IMR-90 (cell line): ENCODE measurements at places on chromosomes 1 and 21.

DNA sequence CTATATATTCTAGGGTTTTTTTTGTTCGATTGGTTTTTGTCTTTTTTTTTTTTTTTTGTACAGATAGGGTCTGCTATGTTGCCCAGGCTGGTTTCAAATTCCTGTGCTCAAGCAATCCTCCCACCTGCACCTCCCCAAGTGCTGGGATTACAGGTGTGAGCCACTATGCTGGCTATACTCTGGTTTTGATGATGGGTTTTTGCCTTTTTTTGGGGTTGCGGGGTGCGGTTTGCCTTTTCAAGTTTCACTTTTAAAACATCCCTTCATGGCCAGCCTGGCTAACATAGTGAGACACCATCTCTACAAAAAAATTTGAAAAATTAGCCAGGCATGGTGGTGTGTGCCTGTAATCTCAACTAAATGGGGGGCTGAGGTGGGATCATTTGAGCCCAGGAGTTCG, 10.0 kb downstream of the KDM5B start:
- no peak for DNase-seq

DNA sequence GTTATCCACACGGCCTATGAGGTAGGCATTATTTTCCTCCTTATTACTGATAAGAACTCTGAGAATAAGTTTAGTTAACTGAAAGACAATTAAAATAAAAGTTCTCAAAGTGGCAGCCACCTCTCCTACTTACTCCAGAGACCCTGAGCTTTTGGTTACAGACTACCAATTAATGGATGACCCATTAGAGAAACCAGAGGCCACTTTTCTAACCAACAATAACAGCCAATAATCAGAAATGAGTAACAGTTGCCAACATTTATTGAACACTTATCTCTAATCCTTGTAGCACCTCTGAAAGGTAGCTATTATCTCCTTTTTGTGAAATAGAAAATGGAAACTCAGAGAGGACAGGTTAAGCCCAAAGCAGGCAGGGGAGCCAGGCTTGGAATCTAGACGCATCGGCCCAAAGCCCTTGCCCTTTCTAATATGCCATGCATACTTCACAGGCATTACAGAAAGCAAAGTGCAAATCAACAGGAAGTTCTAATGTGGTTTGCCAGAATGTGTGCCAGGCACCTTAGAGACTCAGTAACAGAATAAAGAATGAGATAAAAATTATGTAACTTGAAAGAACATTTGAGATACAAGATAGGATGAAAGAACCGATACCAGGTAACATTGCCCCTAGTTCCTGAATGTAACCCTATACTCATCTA, 50.0 kb downstream of the BEND5 start:
- DNase-seq, result no peak

- DNase-seq, result no peak
These were observed 523.2 kb downstream of the MATN1 start for GRCh38 chr1:30200161-30200560.

GRCh38 chr1:51313961-51314777, 16.2 kb downstream of the TTC39A start:
- peak; percentile 87 for DNase-seq

DNA sequence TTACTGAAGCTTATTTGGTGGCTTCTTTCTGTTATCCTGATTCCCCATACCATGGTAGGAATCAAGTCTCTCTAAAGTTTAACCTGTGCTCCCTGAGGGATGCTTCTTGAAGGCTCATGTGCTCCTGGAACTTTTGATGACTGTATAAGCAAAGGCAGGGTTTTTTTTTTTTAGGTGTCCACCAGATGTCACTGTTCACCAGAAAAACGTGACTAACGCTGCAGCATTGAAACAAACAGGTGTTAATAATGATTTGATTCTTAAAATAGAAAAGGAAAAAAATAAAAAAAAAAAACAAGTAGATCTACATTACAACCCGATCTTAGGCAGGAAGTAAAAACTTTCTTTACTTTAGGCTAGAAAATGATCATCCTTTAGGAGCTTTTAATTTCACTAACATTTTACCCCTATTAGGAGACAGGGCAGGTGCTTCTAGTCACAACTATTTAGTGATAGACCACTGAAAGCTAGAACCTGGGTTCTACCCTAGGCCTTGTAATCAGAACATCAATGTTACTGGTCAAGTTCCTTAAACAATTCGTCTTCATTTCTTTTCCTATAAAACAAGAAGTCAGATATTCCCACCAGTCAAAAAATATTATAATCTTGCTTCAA, 223.0 kb downstream of the PLA2G4A start:
- peak; percentile 58 for DNase-seq

DNA sequence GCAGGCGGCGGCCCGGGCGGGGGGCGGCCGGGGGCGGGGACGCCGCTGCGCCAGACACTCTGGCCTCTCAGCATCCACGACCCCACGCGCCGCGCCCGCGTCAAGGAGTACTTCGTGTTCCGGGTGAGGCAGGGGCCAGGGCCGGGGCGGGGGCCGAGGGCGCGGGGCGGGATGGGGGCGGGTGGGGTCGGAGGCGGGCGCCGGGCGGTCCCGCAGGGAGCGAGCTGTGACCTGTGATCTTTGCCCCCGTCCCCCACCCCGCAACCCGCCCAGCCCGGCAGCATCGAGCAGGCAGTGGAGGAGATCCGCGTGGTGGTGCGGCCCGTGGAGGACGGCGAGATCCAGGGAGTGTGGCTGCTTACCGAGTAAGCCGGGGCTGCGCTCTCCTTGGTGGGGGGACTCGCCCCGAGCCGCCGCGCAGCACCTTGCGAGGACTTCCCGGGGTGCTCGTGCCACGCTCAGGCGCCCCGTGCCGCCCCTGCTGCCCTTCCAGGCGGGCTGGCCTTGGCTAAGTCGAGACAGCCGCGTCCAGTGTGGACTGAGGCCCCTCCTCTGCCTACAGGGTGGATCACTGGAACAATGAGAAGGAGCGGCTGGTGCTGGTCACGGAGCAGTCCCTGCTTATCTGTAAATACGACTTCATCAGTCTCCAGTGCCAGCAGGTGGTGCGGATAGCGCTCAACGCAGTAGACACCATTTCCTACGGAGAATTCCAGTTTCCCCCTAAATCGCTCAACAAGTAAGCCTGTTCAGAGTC, 514 bp downstream of the TPRG1L start:
- DNase-seq, result peak; percentile 39

DNA sequence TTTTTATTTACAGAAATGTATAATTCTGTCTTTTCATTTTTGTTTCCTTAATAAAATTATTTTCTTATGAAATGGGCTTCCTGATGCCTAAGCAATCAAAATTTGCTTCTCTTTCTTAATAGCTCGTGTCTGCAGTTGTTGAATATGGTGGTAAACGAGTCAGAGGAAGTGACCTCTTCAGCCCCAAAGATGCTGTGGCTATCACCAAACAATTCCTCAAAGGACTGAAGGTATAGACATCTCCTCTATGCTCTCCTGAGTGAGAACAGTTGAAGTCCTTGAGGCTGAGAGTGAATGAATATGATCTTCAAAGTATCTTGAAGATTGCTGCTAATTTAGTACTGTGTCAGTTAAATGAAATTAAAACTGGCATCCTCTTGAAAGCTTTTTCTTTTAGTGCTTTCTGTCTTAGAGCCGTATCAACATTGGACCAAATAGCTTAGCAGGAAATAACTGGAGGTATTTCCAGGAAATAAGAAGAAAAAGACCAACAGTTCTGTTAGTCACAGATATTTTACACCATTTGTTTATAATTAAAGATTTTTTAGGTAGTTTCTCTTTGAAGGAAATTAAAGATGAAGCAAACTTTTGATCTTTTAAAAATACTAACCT, 24.7 kb downstream of the VPS45 start:
- peak; percentile 2 for DNase-seq

GRCh38 chr1:186819563-186819962, 9.2 kb upstream of the PLA2G4A start:
- no peak for DNase-seq

GRCh38 chr1:85957760-85958159, 198.8 kb downstream of the COL24A1 start:
- no peak for DNase-seq

- peak; percentile 71 for DNase-seq
These were observed 15.8 kb upstream of the S100A11 start for GRCh38 chr1:152052606-152053005.

- no peak for DNase-seq
These were observed 89.6 kb downstream of the SLC35F3 start for GRCh38 chr1:233994112-233994511.

DNA sequence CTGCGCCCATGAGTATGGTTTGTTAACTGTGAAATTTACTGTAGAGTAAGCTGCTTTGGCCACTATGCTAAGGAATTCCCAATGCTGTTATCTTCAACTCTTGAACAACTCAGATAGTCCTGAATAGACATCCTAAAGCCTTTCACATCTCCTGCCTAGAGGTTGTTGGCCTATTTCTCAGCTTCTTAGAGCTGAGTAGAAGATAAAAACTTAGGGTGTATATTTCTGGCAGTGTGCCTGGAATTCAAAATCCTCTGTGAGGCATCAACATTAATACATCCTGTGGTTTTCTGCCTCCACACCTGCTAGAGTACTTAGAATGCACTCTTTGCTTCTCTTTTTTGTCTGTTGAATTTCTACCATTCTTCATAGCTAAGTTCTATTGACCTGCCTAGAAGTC, 45.8 kb upstream of the RC3H1 start:
- peak; percentile 41 for DNase-seq

- no peak for DNase-seq
These were observed 4.4 kb downstream of the TMEM35B start for GRCh38 chr1:34980715-34981114.

- no peak for DNase-seq
These were observed 186.8 kb downstream of the CDC7 start for GRCh38 chr1:91687452-91687851.

DNA sequence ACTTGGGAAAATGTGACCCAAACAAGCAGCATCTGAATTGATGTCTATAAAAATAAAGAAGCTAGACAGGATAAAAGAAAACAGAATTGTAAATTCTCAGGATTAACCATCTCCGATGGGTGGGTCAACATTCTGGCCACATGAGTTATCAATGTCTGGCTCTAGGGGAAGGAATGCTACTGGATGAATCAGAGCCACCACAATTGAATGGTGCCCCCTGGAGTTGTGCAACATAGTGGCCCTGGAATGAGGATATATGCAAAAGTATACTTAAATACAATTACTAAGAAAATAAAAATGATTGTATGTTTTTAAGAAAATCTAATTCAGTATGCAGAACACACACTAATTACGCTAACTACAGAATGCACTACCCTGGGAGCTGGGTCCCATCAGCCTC, 185.6 kb downstream of the TGFBR3 start:
- DNase-seq, result peak; percentile 59

GRCh38 chr1:157695417-157695816, 5.2 kb downstream of the FCRL3 start:
- no peak for DNase-seq

DNA sequence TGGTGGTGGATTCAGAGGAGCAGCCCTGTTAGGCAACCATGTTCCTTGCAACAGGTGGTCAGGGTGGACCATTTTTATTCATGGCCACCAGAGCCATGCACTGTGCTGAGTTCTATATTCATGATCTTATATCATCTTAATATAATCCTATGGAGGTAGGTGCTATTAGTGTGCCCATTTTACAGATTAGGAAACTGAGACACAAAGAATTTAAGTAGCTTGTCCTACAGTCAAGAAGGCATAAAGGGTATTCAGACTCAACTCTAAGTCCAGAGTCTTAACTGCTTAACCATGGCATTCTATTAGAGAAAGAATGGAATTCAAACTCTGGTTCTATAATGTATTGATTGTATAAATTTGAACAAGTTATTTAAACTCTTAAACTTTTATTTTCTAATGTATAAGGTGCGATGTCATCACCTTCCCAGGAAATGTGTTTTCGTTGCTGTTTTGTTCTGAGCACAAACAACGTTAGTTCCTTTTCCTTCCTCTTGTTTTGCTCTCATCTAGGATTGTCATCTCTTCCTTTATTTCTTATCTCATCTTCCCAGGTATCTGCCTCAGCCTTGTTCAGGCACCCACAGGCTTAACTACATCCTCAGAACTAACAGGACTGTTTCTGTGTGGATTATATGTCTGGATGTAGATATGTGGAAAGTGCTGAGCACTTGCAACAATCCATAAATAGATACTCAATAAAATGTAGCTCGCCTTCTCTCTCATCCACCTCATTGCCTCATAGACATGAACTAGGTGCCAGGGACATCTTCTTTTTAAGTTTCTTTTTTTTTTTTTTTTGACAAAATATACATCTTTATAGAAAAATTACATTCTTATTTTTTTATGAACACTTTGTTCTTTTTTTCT, 207.1 kb downstream of the NFIA start:
- DNase-seq, result no peak

DNA sequence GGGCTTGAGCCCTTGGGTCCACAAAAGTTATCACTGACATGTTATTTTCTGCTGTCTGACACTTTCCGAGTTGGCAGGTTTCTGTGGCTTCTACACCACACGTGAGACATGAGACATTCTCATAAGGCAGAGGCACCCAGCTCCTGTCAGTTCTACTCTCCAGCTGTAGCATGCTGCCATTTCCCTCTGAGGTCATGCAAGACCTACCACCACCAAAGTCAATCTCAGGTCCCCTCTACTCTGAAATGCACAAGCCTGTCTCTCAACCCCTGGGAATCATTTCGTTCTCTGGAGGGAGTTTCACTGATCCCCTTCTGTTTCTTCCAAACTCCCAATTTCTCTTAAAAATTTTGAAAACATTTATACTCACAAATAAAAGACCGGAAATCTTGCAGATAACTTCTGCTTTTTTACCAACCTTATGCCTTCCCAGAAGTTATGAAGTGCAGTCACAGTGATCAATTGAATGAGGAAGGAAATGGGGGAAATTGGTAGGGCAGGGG, 39.5 kb upstream of the CR2 start:
- DNase-seq, result no peak

DNA sequence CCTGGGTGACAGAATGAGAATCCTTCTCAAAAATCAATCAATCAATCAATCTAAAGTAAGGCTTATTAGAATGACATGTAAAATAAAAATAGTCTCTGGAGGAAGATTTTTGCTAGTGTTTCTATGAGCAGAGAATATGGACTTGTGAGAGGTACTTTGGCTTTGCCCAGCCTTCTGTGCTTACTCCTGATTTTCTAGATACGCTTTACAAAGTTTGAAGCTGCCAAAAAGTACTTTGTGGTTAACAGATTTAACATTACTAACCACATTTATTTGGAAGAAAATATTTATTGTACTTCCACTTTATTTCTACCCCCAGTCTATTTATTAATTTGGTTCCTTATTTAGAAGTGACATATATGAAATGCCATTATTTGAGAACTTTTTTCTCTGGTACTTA, 41.0 kb downstream of the CEP350 start:
- no peak for DNase-seq

DNA sequence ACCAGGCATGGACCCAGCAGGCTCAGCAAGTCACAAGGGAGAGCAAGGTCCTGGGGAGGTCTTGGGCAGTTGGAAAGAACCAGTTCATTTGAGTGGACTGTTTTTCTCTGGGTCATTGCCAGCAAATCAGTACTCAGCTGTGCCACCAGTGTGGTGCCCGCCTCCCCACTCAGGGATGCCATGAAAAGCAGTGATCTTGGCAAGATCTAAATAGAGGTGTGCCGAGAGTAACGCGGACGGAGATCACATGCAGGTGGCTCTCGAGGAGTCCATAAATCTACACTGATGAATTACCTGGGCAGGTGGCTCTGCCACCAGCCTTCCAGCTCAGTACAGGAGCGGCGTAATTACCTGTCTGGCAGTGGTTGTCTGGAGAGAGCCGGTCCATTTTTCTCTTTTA, 642.2 kb downstream of the PTPRU start:
- no peak for DNase-seq
